ENCODE measurements at places on chromosomes 11 and 22.

GRCh38 chr11:108125096-108125495 is 3.7 kb downstream of the ACAT1 start:
- no peak for DNase-seq

GRCh38 chr11:72758690-72759389 is 6.6 kb upstream of the ARAP1 start:
- no peak for DNase-seq

DNA sequence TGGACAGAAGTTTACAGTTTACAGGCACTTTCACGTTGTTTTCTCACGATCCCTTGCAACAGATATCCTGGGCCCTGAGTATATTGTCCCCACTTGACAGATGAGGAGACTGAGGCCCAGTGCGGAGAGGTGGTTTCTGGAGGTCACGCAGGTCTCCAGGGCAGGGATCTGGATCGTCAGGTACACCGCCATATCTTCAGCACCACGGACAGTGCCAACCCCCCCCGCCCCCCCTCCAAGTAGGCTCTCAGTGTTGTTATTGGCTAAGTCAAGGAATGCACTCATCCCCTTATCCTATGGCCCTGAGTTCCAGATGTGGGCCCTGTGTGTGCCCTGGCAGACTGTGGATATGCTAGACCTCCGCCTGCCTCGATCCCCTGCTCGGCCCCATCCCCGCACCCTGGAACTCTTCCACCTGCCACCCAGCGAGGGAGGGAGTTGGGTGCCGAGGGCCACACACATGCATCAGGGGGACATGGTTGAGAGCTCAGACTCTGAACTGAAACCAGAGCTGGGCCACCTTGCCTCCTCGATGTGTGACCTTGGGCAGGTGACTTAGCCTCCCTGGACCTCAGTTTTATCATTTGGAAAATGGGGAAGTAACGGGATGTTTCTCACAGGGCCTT is 37.5 kb downstream of the MPPED1 start:
- DNase-seq = no peak

DNA sequence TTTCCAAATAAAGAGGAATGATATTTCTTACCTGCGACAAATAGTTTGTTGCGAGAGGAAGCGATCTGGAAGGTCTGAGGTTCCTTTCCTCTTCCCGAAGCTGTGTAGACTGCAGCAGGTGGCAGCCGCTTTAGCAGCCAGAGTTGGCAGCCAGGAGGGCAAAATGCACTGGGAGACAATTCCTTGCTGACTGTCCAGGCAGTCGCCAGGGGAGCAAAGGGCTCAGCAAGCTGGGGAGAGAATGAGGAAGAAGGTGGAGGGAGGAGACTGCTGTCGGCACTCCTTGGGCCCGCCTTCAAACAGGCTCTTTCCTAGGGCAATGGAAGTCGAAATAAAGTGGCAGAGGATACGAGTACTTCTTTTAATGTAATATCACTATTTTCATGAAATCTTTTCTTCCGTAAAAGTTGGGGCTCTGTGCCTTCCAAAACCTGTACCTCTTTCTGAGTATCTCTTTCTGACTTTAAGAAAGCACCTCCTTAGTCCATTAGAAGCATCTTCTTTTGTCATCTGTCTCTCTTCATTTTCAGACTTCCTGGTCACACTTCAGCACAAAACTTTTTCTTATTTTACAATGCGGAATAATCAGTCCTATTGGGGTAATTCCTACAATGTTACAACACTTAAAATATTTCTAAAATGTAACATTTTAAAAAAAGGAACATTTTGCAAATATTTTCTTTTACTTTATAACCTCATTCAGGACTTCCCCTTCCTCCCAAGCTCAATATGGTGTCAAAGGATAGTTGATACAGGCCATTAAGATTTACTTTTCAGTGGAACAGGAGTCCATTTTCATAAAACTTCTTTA is at the start of gene IL18:
IL18 (minus strand) TSS at position 220 of the 811 bp plus-strand sequence. CDS start 9,041 bp downstream, outside the sequence.
- DNase-seq = no peak

All from retina (tissue), 1 donor.